Lower lobe of right lung (tissue), 2 donors: ENCODE measurements at places on chromosomes 12 and 14. TPM values are rescaled to one million over a fixed set of nuclear protein-coding genes. Genes with fewer than 3 reads are reported as not detected.
A peak's percentile ranks its signal among the peaks of the same experiment; 100 is the strongest.

RPL10L gene
- not detected for total RNA-seq

DNA sequence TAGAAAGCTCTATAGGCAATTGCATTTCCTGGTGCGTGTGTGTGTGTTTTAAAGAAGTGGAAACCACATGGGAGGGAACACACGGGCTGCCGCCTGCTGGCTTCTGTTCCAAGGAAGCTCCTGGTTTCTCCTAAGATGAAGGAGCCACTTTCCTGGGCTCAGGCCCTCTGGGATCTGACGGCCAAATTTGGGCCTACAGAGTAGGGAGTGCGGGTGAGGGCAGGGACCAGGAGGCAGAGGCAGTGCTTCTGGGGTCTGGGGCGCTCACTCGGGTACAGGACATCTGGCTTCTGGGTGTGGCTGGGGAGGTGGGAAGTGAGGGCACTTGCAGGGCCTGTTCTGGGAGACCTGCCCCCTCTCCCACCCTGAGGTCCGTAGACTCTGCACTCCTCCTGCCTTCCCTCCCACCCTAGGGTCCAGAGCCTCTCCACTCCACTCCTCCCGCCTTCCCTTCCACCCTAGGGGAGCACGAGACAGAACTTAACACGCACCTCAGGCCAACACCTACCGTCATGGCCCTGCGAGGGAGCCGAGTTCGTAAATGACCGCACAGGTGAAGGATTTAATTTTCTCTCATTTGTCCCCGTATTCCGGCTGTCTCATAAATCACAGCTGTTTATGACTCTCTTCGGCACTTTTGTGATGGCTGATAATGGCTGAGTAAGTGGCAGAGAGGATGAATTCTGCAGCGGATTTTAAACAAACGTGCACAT is 127.7 kb downstream of the KIF26A start:
- no peak overlapping the region for H3K27ac ChIP-seq
- H3K4me3 ChIP-seq: no peak overlapping the region
- DNase-seq: peak; percentile 16

DNA sequence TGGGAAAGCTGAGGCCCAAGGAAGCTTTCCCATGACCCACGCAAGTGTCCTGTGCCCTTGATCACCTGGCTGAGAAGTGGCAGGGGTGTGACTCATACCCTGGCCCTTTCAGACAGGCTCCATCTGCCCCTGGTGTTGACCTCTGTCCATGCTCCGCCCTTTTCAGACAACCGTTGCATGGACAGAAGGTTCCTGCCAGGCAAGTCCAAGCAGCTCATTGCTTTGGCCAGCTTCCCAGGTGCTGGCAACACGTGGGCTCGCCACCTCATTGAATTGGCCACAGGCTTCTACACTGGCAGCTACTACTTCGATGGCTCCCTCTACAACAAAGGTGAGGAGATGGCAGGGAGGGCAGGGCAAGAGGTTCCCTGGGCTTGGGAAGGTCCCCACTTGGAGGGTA is 103.5 kb downstream of the WSCD2 start:
- H3K4me3 ChIP-seq: no peak overlapping the region
- H3K27ac ChIP-seq: no peak overlapping the region
- no peaks in the 10 kb centered on the region for H3K4me1 ChIP-seq
- no peaks in the 10 kb centered on the region for H3K36me3 ChIP-seq

DNA sequence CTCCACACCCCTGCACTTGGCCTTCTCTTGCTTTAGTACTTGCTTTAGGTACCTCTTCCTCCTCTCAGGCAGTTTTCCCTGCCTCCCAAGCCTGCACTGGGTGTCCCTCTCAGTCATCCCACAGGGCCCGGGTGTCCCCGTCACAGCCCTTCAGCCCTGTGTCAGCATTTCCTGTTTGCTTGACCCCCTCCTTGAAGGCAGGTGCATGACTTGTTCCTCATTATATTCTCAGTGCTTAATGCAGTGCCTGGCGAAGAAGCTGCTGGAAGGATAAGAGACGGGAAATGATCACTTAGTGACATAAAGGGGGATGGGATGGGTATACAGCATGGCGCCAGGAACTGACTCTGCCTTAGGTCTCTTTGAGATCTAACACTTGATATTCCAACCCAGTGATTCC is 61.5 kb downstream of the IQSEC3 start:
- H3K27me3 ChIP-seq: no peaks in the 10 kb centered on the region
- H3K36me3 ChIP-seq: no peaks in the 10 kb centered on the region
- H3K4me1 ChIP-seq: no peaks in the 10 kb centered on the region
- no peak overlapping the region for H3K27ac ChIP-seq

DNA sequence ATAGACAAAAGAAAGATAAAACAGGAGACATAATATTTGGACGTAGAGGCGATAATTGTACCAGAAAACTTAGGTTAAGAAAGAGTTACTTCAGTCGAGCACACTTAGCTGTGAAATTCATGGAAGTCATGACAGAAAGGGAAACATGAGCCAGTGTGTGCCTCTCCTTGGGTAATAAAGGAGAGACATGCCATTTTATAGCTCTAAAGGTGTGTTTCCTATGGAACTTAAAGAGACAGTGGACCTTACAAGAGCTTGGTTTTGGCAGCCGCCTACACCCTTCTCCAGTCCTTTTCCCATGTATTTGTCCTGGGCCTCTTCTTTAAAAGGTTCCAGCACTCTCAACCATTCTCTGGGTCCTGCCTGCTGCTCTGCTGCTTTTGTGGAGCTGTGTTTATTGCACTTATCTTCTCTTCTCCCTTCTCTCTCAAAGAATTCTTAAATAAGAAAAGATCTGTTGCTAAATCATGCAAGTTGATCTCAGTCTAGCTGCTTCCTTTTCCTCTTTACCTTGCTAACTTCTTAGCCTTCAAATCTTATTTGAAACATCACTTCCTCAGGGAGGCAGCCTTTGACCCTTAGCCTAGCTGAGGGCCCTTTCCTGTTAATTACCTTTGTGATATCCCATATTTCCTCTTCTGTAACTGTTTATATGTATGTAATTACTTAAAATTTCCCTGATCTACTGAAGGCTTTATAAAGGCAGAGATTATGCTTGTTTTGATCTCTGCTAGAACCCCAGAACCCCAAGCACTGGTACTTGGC is 81.8 kb upstream of the EVL start:
- no peaks in the 10 kb centered on the region for H3K36me3 ChIP-seq
- no peaks in the 10 kb centered on the region for H3K27me3 ChIP-seq
- H3K27ac ChIP-seq: peak overlapping the region; percentile 27

GPD1 gene
- total RNA-seq: 67.0 TPM

- H3K4me3 ChIP-seq: no peak overlapping the region
- no peaks in the 10 kb centered on the region for H3K27me3 ChIP-seq
- no peak for DNase-seq
- no peak overlapping the region for H3K27ac ChIP-seq
Observed at GRCh38 chr12:24603371-24603770, 345.5 kb downstream of the BCAT1 start.

GZMB gene
- 7.6 TPM for total RNA-seq

GRCh38 chr14:59811815-59812214 is 58.8 kb downstream of the RTN1 start:
- H3K36me3 ChIP-seq: no peaks in the 10 kb centered on the region
- no peak overlapping the region for H3K27ac ChIP-seq
- H3K4me3 ChIP-seq: no peak overlapping the region

GRCh38 chr14:29528889-29529288 is 398.8 kb downstream of the PRKD1 start:
- no peak overlapping the region for H3K4me3 ChIP-seq
- no peaks in the 10 kb centered on the region for H3K4me1 ChIP-seq
- DNase-seq: no peak
- H3K27me3 ChIP-seq: no peaks in the 10 kb centered on the region
- H3K36me3 ChIP-seq: no peaks in the 10 kb centered on the region

DNA sequence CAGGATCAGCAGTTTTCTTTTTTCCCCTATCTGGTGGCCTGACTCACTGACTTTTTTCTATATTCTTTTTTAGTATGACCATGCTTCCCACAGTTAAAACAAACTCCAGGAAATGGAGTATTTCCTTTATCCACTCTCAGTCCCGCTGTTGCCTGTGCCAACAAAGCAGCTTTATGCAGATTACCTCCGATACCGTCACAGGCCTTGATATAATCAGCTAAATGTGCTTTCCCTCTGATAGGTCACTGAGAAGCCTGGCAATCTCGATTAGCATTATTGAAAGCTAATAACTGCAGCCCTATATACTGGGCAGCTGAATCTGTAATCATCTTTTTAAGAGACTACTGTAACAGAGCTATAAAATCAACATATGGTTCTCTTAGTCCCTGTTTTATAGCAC is 243.6 kb downstream of the KIF21A start:
- DNase-seq: no peak
- H3K27me3 ChIP-seq: no peaks in the 10 kb centered on the region
- no peaks in the 10 kb centered on the region for H3K36me3 ChIP-seq
- no peak overlapping the region for H3K27ac ChIP-seq

PFDN5 gene
- total RNA-seq: 474 TPM

GRCh38 chr14:95067526-95067925 is 89.8 kb downstream of the DICER1 start:
- H3K27ac ChIP-seq: no peak overlapping the region
- DNase-seq: no peak
- H3K36me3 ChIP-seq: no peaks in the 10 kb centered on the region
- no peaks in the 10 kb centered on the region for H3K4me1 ChIP-seq
- H3K27me3 ChIP-seq: no peaks in the 10 kb centered on the region

DNA sequence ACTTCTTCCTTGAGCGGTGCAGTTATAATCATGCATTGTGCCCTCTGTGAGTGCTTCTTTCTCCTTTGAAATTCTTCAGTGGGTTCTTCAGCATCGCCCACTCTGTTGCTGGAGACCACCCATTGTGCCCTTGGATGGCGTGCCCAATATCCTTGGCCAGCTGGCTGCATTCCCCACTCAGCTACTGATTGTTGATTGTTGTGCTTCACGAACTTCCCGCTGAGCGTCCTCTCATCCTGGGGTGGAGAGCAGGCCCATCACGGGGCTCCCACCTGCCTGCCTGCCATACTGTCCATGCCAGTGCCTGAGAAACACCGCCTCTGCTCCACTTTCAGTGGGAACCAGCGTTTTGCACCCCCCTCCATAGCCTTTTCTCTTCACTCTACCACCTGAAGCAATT is 8.6 kb upstream of the SSTR1 start:
- no peak overlapping the region for H3K4me3 ChIP-seq
- no peak overlapping the region for H3K27ac ChIP-seq
- no peaks in the 10 kb centered on the region for H3K4me1 ChIP-seq
- H3K27me3 ChIP-seq: no peaks in the 10 kb centered on the region
- DNase-seq: no peak

TRIM9 gene
- 0.92 TPM for total RNA-seq

- H3K27ac ChIP-seq: no peak overlapping the region
- peaks cover 28% of the 10 kb centered on the region for H3K36me3 ChIP-seq
- no peaks in the 10 kb centered on the region for H3K4me1 ChIP-seq
- no peak for DNase-seq
Observed at GRCh38 chr12:8779281-8779680, 43.1 kb upstream of the A2ML1 start.

DNA sequence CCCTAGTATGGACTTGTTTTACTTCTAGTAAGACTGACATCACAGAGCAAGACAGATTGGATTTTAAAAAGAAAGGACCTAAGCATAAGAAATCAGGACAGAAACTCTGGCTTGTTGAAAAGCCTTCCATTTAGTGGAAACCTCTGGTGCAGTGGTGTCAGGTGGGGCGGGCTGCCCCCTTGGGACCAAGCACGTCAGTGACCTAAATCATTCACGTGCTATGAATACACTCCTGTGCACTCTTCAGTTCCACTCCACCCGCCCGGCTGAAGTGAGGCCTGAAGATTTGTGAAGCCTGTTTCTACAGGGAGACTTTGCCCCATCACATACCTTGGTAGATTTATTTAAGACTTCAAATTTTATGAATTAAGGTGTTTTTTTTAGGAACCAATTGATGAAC is 58.2 kb upstream of the STRN3 start:
- no peaks in the 10 kb centered on the region for H3K27me3 ChIP-seq
- no peak overlapping the region for H3K4me3 ChIP-seq

DNA sequence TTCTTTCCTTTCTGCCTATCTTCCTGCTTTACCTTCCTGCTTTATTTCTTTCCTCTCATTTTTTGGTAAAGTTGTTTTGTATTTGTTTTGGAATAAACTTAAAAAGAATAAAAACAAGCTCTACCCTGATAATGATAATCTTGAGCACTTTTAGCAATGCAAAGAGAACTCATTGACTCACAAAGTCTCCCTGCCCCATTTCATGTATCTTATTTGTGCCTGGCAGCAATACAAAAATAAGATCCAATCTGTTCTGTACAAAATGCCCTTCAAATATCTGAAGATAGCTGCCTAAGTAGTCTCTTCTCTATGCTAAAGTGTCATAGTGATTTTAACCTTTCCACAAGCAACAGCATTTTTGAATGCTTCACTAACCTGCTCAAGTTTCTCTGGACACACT is 31.1 kb upstream of the ETNK1 start:
- H3K4me1 ChIP-seq: no peaks in the 10 kb centered on the region
- no peaks in the 10 kb centered on the region for H3K27me3 ChIP-seq
- DNase-seq: no peak
- no peaks in the 10 kb centered on the region for H3K36me3 ChIP-seq
